Stimulated activated CD8-positive, alpha-beta memory T cell treated with anti-CD3 and anti-CD28 coated beads, Interleukin-4, amount 100 ng/mL, for 4 hours (primary cell): ENCODE measurements at places on chromosomes 13 and 19.

DNA sequence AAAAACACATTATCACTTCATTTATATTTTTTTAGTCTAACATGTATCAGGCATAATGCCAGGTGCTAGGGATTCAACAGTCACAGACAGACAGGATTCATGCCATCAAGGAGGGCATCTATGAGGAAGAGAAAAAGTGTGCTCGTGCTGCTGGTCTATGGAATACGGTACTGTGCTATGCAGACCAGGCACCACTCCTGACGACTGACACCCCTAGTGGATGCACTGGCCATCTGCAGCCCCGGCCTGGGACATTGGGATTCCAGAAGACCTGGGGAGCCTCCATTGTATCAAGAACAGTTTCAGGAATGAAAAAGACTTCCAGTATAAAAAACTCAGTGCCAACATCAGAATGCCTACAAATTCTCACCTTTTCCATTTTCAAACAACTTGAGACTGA is 94.0 kb downstream of the KLF12 start:
- DNase-seq: no peak

DNA sequence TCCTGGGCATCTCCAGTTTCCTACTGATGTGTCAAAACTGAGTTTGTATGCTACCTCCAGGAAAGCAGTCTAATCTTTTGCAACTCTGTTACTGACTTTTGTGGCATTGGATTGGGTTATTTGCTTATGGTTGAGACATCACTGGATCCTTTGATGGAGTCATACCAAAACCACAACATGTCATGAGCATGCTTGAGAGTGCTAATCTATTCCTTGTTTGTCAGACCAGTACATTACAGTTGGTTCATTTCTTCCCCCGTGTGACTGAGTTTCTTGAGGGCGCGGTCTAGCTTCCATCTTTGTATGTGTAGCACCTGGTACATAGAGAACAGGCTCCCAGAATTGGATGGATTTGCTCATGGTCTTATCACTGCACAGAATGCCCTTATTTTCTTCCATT is 43.2 kb downstream of the SUGT1 start:
- DNase-seq: no peak

GRCh38 chr13:105579821-105580710 is 955.4 kb downstream of the EFNB2 start:
- no peak for DNase-seq

- no peak for DNase-seq
Measured at GRCh38 chr13:89361909-89362308, 1690.7 kb downstream of the SLITRK5 start.

GRCh38 chr19:38970664-38971532 is 4.6 kb downstream of the FBXO17 start:
- no peak for DNase-seq

- DNase-seq: no peak
Measured at GRCh38 chr13:76848596-76848995, 37.6 kb downstream of the KCTD12 start.
